ENCODE measurements at places on chromosomes 2 and 18.

GRCh38 chr2:128690431-128690830 is 371.8 kb upstream of the HS6ST1 start:
- no peak for DNase-seq

- no peak for DNase-seq
Measured at GRCh38 chr2:1233281-1233680, 180.0 kb upstream of the TPO start.

DNA sequence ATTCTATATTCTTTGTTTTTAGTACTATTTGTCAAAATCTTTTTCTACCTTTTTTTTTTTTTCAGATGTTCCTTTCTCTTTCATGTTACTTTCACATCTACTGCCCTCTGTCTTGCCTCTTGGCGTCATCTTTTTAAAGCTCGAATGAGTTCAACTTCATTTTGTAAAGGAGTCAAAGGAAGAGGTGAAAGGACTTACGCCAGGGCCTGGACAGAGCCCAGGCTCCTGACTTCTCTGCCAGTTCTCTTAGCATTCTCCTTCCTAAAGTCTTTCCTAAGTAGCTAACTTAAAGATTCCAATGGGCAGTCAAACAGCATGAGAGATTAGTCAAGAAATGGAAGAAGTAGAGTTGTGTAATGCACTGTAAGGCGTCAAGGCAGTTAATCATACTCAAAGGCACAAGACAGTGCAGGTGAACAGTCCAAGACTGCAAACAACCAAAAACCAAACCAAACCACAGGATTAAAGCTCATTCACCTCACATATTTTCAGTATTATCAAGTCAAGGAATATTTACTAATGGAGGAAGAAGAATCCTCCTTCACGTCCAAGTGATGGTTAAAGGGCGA is 301.7 kb downstream of the TCF4 start:
- no peak for DNase-seq

GRCh38 chr2:12890481-12890991 is 173.8 kb downstream of the TRIB2 start:
- DNase-seq, result no peak

DNA sequence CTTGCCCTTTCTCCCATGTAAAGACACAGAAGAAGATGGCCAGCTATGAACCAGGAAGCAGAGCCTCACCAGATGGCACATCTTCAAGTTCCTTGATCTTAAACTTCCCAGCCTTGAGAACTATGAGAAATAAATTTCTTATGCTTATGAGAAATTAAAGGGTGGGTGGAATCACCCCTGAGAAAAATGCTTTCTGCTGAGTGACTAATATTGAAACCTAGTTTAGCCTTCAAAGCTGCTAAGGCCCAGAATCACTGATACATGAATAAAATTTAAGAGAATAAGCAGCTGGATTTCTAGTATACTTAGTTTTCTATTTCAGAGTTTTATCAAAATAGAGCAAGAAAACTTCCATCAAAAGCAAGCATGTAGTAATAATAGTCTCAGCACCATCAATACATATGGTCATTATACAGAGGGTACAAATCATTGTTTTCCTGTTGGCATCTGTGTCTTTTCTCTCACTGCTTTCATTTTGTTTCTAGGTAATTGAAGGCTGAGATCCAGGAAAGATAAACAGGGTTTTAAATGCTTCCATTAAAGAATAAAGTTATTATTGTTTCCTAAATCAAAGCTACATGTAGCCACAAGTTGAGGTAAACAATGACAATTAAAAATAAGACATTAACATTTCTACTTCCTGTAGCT is 53.3 kb upstream of the COL5A2 start:
- no peak for DNase-seq

- DNase-seq, result no peak
Measured at GRCh38 chr2:20196657-20197161, 28.2 kb downstream of the SDC1 start.

DNA sequence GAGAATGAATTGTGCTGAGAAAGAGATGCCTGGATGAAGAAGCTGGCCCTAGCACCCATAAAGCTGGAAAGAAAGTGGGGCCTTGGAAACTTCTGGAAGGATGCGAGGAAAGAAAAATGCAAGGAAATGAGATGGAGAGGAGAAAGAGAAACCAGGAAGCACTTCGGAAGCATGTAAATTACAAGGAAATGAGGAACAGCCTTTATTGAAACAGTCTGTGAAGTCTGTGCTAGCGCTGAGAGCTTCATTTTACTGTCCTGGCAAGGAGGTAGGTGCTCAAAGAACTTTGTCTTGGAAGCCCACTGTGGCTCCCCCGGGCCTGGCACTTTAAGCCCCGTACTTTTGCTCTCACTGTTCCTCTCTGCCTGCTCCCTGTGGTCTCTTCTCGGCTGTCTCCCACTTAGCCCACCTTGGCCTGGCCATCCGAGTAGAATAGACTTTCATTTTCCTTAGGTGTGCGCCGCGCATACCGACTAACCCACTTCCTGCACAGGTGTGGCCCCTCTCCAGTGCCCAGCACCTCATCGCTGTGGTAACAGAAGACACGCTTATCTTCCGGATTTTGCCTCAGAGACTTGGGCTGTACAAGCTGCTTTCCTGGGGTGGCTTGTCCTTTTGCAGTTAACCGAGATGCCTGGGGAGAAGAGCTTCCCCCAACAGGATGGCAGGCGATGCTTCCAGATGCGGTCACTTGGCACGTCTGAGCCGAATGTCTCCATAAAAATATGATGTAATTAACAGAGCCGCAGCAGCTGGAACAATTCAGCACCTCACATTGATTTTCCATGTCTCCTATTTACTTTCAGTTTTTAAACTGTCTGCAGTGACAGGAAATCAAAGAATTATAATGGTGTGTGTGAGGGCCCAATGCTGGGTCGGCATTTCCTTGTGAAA is 199.6 kb downstream of the HRH4 start:
- peak; percentile 8 for DNase-seq

- no peak for DNase-seq
Measured at GRCh38 chr2:196592911-196593881, 46.3 kb upstream of the CCDC150 start.

DNA sequence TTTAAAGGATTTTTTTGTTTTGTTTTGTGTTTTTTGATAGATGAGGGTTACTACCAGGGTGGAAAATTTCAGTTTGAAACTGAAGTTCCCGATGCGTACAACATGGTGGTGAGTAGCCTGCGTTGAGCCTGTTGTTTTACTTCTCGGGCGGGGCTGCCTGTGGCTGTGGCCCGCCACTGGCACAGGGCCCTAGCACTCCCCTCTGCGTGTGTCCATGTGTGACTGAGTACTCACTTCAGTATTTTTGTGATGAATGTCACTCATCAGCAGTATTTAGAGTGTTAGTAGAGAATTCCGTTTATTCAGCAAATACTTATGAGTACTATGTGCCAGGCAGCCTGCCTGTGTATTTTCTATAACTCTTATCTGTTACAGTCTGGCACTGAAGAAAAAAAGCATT is 44.3 kb upstream of the SCLY start:
- no peak for DNase-seq

GRCh38 chr2:186584053-186584452 is 5.8 kb upstream of the ITGAV start:
- DNase-seq, result no peak

DNA sequence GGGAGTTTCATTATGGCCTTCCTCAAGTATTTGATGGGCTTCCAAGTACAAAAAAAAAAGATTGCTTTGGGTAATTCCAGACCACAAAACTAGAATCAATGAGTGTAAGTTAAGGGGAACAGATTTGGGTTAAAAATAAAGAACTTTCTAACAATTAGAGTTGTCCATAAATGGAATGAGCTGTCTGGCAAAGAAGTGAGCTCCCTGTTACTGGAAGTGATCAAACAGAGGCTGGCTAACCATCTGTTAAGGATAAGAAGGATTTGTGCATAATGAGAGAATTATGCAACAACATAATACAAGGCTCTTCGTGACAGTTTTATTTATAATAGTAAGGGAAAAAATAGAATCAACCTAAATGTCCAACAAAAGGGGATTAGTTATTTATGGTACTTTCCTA is 44.6 kb upstream of the ACVR1 start:
- DNase-seq, result no peak

GRCh38 chr2:44528595-44528994 is 166.8 kb downstream of the CAMKMT start:
- DNase-seq, result no peak

DNA sequence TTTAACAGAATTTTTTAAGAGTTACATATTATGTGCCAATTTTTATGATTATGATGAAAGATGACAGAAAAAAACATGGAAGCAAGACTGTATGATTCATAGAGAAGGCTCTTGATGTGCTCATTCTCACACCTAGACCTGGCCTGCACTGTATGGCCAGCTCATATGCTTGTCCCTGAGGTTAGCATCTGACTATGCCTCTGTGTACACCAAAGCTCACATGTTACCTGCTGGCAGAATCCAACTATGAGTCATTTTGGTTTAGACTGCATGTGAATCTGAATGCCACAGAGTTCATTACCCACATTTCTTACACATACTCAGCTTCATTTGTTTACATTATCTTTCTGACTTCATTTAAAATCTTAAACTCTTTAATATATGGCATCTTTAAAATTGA is 139.0 kb downstream of the DSC3 start:
- no peak for DNase-seq

DNA sequence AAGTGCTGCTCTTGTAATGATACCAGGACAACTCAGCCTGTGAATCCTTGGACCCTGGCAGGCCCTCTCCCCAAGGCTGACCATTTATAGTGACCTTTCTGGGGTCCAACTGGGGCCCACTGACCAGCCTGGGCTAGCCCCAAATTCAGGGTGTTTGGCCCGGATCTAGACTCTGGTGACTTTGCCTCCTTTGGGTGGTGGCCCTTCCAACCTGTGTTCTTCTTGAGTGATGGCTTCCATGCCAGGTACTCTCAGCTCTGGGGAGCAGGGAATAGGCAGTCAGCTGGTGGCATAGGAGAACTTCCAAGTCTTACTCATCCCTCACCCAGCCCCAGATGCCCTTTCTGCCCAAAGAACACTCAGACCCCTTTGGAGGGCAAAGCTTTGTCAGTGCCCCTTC is 10.3 kb downstream of the MYO7B start:
- no peak for DNase-seq

GRCh38 chr2:101396316-101396717 is 9.0 kb upstream of the CREG2 start:
- DNase-seq, result peak; percentile 71

- peak; percentile 28 for DNase-seq
Measured at GRCh38 chr2:170206246-170206645, 28.3 kb downstream of the MYO3B start.

- DNase-seq, result peak; percentile 50
Measured at GRCh38 chr18:79577451-79578395, 101.9 kb upstream of the CTDP1 start.

DNA sequence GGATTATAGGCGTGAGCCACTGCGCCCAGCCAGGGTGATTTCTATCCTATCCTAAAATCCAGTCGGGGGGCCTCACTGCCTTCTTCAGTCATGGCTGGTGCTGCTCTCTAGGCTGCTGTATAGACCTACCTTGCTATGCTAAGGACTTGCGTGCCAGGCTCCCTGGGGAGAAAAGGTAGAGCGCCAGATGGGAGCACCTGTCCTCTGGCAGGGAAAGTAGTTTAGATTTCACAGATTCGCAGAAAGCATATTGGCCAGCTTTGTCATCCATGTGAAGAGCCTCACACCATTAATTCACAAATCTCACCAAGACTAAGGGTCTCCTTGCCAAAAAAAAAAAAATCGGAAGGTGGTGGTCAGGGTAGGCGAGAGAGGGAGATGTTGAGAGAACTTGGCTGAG is 217.6 kb downstream of the ATAD2B start:
- no peak for DNase-seq

DNA sequence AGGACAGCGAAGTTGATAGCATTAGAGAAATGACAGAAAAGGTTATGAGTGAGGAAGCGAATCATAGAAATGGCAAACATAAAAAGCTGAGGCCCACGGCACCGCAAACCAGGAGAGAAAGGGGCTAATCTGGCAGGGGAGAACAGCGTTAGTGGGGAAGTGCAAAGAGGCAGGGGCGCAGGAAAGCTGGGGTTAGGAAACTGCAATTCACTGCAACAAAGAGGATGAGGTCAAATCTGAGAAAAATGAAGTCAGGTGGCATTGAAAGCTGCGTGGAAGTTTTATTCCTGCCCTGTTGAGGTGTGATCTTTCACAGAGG is 653 bp upstream of the ABI2 start:
- peak; percentile 10 for DNase-seq

DNA sequence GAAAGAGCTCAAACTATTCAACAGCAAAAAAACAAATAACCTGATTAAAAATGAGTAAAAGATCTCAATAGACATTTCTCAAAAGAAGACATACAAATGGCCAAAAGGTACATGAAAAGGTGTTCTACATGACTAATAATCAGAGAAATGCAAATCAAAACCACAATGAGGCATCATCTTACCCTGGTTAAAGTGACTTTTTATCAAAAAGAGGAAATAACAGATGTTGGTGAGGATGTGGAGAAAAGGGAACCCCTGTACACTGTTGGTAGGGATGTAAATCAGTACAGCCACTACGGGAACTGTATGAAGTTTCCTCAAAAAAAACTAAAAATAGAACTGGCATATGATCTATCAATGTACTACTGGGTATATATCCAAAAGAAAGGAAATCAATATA is 39.8 kb upstream of the TMEM163 start:
- peak; percentile 73 for DNase-seq

GRCh38 chr2:185802926-185803325 is 64.3 kb downstream of the FSIP2 start:
- DNase-seq, result no peak

GRCh38 chr2:137316075-137316474 is 550.7 kb downstream of the THSD7B start:
- DNase-seq, result no peak

- DNase-seq, result no peak
Measured at GRCh38 chr2:172358691-172359556, 68.5 kb upstream of the ITGA6 start.

GRCh38 chr2:47190188-47190881 is 35.2 kb upstream of the STPG4 start:
- no peak for DNase-seq

DNA sequence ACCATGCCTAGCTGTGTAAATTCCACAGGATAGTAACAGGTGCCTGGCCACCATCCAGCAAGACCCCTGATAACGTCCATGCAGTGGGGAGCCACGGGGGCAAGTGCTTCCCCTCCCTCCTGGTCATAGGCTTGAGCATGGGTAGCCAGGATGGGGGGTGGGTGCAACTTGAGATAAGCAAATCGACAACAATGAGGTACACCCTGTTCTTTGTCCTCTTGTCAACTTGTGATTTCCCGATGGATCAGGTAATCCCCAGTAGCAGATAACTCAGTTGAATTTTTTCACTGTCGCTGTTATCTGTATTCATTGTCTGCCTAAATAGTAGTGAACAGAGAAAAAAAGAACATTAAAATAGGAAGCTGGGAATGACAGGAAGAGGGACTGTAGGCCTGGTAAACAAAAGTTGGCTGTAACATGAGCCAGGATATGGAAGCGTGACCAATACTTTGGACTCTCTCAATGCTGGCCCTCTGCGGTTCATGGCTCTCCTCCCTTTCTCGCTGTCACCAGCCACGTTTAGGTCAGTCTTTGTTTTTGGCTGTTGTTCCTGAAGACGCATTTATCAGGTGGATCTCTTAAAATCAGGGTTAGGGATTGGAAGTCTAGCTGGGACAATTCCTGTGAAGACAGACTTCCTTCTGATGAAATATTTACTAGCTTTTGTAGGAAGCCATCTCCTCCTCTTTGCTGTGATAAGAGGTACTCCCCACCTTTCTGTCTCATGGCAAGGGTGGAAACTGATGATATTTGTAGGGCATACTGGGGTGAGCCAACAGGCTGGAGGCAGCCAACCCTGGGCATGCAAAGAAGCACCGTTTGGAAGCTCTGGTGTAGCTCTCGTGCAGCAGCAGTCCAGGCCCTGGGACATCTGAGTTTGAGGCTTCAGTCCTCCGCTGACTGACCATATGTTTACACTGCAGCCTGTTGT is 42.4 kb downstream of the TCF7L1 start:
- DNase-seq, result no peak
